Nephron progenitor cell (in vitro differentiated cells): ENCODE measurements at places on chromosomes 2 and 18.

GRCh38 chr2:160384791-160385190 lies 108.8 kb downstream of the RBMS1 start:
- no peaks in the 10 kb centered on the region for H3K36me3 ChIP-seq
- no peak for DNase-seq
- no peaks in the 10 kb centered on the region for H3K27me3 ChIP-seq
- no peak overlapping the region for H3K4me3 ChIP-seq

DNA sequence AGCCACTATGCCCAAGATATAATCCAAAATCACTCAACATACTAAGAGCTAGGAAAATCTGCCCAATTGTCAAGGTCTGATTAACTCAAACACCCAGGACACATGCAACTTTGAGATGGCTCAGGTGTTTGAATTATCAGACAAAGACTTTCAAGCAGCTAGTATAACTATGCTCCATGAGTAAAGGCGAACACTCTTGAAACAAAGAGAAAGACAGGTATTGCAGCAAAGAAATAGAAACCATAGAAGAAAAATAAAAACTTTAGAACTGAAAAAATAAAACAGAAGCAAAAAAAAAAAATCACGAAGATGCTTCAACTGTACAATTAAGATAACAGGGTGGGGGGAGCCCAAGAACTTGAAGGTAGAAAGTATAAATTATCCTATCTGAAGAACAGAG lies 214.2 kb downstream of the EIPR1 start:
- peaks cover 89% of the 10 kb centered on the region for H3K36me3 ChIP-seq
- no peak overlapping the region for H3K4me3 ChIP-seq
- DNase-seq: no peak
- H3K4me1 ChIP-seq: peaks cover 37% of the 10 kb centered on the region

DNA sequence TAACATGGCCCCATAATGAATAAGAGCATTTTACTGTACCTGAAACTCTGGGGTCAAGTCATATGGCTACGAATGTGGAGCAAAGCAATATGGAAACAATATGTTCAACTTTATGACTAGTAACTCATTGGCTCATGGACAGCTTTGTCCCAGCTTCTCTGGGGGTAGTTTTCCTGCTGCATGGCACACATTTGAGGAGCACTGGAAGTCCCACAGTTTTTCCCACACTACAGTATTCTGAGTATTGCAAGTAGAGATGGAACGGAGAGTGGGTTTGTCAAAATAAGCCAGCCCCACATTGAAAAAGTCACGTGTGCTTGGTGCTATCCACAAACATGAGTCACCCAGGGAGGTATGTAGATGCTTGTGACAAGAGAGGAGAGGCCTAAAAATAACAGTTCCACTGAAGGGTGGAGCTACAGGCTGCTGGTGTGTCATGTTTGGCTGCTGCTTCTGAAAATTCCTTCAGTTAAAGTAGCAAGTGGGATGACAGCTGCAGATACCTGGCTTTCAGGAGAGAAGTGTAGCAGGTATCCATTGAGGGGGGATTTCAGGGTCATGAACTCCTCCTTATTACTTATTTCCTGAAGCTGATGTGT lies 48.2 kb upstream of the CTAGE1 start:
- H3K4me1 ChIP-seq: peaks cover 64% of the 10 kb centered on the region
- DNase-seq: no peak
- no peak overlapping the region for H3K27ac ChIP-seq
- H3K36me3 ChIP-seq: peaks cover 4% of the 10 kb centered on the region

DNA sequence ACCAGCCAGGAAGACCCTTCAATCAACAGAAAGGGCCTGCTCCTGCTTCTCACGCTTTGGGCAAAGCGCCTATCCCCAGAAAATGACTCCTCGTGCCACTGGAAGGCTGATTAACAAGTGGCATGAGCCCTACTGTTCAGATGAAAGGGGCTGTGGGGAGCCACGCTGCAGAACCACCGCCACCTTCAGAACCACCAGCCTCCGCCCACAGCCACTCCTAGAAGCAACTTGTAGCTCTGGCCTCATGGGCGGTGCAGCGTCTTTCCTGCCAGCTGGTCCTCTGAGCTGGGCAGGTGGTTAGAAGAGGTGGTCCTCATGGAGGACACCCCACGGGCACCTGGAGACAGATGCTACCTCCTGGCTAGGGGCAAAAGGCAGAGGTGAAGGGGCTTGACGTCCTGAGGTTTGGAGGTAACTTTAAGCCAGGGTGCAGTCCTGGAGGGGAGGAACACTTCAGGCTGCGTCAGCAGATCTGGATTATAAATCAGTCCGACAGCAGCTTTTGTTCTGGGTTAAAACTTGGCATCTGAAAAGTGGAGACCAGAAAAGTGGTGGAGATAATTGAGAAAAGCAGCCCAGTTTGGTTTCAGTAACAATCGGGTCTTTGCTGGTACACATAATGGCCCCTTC lies 861 bp upstream of the SEMA4C start:
- peaks cover 66% of the 10 kb centered on the region for H3K4me1 ChIP-seq
- DNase-seq: no peak
- H3K36me3 ChIP-seq: peaks cover 2% of the 10 kb centered on the region
- peak overlapping the region; percentile 83 for H3K27ac ChIP-seq

GRCh38 chr18:49728542-49728941 lies 84.8 kb downstream of the ACAA2 start:
- H3K4me3 ChIP-seq: no peak overlapping the region
- H3K4me1 ChIP-seq: peaks cover 46% of the 10 kb centered on the region
- DNase-seq: peak; percentile 53
- no peak overlapping the region for H3K27ac ChIP-seq

DNA sequence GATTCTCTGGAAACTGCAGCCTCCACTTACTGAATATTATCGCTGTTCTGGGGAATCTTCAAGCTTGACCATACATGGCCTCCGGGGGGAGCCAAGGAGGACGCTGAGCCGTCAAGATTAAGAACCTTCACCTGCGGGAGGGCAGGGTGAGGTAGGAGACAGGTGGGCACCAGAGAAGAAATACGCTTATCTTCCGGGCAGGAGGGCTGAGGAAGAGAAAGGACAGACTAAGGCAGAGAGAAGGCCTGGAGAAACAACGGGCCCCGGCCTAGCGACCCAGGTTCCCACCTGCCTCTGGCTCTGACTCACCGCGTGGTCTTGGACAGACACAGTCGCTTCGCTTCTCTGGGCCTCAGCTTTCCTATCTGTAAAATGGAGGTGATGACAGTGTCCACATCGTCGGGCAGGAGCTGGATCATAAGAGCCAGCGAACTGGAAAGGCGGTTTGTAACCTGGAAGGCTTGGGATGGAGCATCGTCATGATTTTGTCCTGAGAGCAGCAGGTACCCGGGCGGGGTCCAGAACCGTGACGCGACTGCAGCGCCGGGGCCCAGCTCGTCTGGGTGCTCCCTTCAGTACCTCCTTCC lies 659 bp downstream of the ZNF142 start:
- peaks cover 6% of the 10 kb centered on the region for H3K27me3 ChIP-seq
- H3K27ac ChIP-seq: peak overlapping the region; percentile 70
- H3K4me3 ChIP-seq: peak overlapping the region; percentile 99

- H3K4me3 ChIP-seq: no peak overlapping the region
- peaks cover 54% of the 10 kb centered on the region for H3K36me3 ChIP-seq
- H3K27me3 ChIP-seq: no peaks in the 10 kb centered on the region
- H3K27ac ChIP-seq: no peak overlapping the region
- no peak for DNase-seq
Observed at GRCh38 chr18:31066266-31066665, 23.7 kb upstream of the DSC3 start.

DNA sequence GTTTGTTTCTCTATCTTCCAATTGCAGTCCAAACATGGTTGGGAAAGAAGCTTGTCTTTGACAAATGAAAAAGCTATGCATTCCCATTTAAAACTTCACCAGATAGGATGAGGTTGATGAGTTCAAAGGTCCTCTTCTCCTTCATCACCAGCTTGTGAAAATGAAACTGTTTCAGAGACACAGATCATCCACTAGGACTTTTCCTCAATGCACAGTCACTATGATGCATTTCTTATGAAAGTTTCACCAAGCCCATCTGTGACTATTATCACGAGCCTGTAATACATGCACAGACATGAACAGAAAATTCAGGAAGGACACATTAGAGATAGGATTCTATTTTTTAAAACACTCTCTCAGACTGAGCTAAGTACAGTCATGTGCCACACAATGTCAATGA lies 644.4 kb downstream of the PLCL1 start:
- no peak overlapping the region for H3K27ac ChIP-seq
- no peak for DNase-seq
- H3K4me1 ChIP-seq: no peaks in the 10 kb centered on the region
- no peaks in the 10 kb centered on the region for H3K36me3 ChIP-seq
